ENCODE measurements at places on chromosomes 1 and 21.

DNA sequence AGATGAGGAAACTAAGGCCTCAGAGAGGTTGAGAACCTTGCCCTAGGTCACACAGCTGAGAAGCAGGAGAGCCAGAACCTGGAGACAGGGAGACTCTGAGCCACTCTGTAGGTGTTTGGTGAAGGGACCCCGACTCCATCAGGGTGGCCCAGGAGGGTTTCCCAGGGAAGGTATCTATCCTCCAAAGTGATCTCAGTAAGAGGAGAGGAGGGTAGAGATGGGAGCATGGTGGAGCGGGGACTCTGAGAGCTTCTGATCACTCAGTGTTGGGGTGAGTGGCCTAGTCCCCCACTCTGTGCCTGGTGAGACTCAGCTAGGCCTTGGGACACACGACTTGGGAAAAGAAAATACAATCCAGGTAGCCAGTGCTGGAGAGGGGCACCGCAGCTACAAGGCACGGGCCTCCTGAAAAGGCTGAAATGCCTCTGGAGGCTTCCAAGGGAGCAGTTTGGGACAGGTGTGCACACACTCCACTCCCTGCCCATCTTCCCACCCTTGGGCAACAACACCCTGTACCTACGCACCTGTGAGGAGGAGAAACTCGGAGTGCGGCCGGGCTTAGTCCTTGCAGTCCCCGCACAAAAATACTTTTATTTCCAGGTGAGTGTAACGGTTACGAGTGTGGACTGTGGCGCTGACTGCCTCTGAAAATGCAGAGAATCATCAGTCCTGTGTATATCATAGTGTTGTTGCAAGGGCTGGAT, 80.8 kb downstream of the CAMK2N1 start:
- DNase-seq = no peak

DNA sequence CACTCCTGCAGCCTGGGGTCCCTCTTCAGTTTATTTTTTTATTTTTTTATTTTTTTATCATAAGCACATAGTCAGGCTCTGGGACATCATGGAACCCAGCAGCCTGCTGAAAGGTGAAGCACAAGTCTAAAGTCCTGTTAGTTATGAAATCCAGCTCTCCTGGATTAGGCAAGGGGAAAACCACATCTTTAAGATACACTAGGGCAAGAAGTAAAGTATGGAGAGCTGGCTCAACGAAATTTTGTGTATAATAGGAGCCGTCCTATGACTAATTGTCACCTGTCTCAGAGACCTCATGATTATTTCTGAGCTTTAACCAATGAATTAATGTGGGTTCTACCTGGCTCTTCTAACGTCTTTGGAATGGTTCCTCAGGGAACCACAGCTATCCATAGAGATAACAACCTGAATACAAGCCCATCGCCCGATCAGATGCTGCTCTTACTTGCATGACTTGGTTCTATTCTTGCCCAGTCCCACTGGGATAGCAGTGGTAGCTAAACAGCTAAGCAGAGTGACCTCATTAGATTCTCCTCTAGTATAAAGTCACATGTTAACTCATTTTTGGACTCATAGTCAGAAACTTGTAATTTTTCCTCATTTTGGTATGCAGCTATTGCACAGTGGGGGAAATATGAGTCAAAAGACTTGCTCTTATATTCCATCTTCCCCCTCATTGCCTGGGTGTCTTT, 122.7 kb downstream of the LMO4 start:
- DNase-seq = no peak

- no peak for DNase-seq
Observed at GRCh38 chr1:62746086-62746808, 37.7 kb upstream of the ATG4C start.

- no peak for DNase-seq
Observed at GRCh38 chr1:153735090-153735420, 7.2 kb downstream of the INTS3 start.

DNA sequence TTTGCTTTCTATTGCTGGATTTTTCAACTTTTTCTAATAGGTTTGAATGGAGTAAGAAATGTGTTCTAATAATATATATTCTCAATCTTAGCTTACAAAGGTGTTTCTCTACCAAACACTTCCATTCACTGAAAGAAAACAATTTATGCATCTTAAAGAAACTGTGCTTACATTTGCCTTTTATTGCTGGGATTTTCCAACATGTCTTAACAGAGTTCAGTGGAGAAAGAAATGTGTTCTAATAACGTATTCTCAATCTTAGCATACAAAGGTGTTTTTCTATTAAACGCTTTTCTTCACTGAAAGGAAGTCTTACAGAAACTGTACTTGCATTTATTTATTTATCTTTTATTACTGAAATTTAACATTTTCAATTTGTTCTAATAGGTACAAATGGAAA, 5.6 kb downstream of the CD53 start:
- no peak for DNase-seq
